Heart right ventricle (tissue), 16 donors: ENCODE measurements at places on chromosomes 11 and 22.

DNA sequence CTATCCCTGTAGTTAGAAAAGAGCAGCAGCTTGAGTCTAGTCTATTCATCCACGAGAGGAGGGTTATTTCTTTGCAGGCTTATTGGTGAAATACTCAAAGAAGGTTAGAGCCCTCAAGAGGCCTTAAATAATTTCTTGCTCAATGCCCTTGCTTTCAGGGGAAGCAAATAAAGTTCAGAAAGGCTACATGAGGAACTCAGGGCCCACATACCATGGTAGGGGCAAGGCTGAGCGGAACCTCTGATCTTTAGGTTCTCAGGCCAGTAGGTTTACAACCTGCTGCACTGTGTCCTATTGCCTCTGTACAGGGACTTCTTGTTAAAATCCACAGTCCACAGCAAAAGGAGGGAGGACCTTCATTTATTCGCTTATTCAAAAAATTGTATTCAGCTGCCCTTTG lies 101.7 kb downstream of the ADAMTS15 start:
- DNase-seq: no peak

DNA sequence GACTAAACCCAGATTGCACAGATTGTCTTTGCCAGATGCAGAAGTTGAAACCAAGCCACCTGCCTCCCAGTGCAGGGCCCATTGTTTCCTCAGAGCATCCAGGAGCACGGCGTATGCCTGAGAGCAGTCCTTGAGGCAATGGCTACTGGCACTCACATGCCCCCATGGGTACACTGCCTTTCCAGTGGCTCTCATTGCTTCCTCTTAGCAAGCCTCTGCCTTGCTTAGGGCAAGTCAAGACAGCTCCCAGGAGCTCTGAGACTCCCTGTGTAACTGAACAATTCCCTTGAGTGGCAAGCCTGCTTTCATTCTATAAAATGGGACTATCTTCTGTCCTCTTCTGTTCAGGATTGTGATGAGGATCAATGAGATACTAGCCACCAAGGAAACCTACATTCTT lies 4.1 kb downstream of the SYTL2 start:
- DNase-seq: no peak

DNA sequence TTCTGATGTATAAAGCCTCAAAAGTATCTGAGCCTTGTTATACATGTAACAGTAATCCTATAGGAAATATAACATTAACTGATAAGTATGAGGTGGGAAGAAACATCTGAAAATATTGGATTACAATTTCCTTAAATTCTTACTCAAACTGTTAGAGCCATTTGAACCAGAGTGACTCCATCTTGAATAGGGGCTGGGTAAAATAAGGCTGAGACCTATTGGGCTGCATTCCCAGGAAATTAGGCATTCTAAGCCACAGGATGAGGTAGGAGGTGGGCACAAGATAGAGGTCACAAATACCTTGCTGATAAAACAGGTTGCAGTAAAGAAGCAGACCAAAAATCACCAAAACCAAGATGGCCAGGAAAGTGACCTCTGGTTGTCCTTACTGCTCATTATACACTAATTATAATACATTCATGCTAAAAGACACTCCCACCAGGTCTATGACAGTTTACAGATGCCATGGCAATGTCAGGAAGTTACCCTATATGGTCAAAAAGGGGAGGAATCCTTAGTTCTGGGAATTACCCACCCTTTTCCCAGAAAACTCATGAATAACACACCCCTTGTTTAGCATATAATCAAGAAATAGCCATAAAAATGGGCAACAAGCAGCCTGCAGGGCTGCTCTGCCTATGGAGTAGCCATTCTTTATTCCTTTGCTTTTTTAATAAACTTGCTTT lies 114.9 kb downstream of the PGR start:
- DNase-seq: no peak

GRCh38 chr11:121350314-121351082 lies 57.9 kb downstream of the SC5D start:
- DNase-seq: no peak

GRCh38 chr11:120909676-120910416 lies 114.1 kb upstream of the TBCEL start:
- DNase-seq: no peak
